ENCODE measurements at places on chromosomes 1 and 21.
A peak's percentile ranks its signal among the peaks of the same experiment; 100 is the strongest.

DNA sequence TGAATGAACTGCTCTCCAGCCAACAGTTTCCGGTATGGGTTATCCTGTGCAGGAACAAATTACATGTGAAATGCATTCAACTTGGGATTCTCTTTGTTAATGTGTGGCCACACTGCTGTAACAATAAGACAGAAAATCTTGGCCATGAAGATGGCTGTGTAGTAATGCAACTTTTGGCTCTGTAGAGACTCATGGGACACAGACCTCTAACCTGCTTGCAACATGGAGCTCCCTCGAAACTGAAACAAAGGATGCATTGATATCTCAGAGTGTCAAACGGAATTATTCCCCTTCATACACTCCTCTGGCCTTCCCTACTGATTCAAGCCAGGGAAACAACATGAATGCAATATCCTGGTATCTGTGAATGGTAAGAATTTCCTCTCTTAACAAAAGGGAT is 559.3 kb upstream of the ZRANB2 start:
- DNase-seq = no peak

DNA sequence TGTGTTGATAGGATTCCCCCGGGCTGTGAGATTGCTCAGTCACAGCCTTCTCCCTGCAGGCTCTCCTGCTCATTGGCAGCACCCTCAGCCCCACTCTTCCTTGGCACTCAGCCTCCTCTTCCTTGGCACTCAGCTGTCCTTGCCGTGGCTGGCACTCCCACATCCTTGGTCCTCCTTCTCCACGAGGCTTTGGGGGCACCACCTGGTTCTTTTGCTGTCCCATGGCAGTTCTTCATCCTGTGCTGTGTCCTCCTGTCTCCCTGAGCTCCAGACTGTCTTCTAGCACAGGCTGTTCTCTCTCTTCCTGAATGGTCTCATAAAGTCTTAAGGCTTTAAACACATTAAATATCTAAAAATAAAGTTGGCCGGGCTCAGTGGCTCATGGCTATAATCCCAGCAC is 27.0 kb downstream of the PKNOX1 start:
- no peak for DNase-seq

GRCh38 chr1:179190861-179191260 is 38.6 kb downstream of the ABL2 start:
- DNase-seq = no peak

DNA sequence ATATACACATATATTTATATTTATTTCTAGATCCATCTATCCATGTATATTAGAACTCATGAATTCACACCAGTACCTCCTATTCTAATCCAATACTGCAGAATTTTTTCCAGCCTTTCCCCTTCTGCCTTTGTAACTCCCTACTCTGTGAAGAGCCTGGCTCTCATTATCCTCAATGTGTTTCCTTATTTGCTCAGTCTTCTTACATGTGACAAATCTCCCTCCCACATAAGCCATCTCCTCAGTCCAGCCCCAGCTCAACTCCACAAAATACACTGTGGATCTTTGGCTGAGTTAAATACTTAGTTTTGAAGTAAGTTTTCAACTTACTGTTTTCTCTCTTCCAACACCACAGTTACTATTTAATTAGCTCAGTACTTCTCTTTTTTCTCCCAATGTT is 45.7 kb downstream of the ATP5PO start:
- no peak for DNase-seq

GRCh38 chr1:54335755-54336108 is 70.5 kb downstream of the SSBP3 start:
- DNase-seq = no peak

GRCh38 chr1:210949039-210949438 is 184.9 kb downstream of the KCNH1 start:
- no peak for DNase-seq

- peak; percentile 52 for DNase-seq
Observed at GRCh38 chr1:9689011-9689706, 37.6 kb downstream of the PIK3CD start.

Measured in NCI-H1930 (cell line).